ENCODE measurements at places on chromosomes 2 and 18.

GRCh38 chr2:11771971-11772615, 25.7 kb downstream of the LPIN1 start:
- peaks cover 37% of the 10 kb centered on the region for H3K36me3 ChIP-seq
- no peak overlapping the region for H3K4me3 ChIP-seq
- H3K27me3 ChIP-seq: no peaks in the 10 kb centered on the region
- peak; percentile 24 for DNase-seq
- H3K4me1 ChIP-seq: peaks cover 20% of the 10 kb centered on the region

DNA sequence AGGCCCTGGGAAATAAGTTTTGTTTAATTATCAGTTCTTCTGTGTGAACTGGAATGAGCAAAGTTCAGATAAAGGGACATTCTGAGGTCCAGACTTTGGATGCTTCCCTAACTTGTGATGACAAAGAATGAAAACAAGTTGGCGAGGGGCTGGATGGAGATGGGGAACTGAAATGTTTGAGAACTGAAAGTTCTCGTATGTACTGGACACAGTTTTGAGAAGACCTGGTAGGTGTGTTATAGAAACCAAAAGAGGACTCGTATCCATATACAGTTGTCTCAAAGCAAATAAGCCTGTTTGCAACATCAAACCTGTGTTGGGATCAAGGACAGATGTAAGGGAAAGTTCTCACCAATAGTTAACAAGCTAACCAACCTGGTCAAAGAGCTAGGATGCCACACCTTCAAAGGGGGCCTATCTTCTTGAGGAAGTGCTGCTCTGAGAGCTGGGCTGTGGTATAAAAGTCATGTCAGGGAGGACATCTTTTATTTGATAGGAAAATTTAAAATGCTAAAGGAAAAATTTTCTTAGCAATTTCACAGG, at the start of gene UPP2:
Gene UPP2 (plus strand): TSS at position 493 of the 543 bp plus-strand sequence. CDS start 188 bp downstream, outside the sequence.
- H3K27me3 ChIP-seq: no peaks in the 10 kb centered on the region
- H3K27ac ChIP-seq: no peak within 1 kb of the TSS
- no peaks in the 10 kb centered on the region for H3K36me3 ChIP-seq
- H3K4me1 ChIP-seq: no peaks in the 10 kb centered on the region
- no peak for DNase-seq

- H3K4me3 ChIP-seq: peak within 1 kb of the TSS; percentile 80
- H3K4me1 ChIP-seq: peaks cover 13% of the 10 kb centered on the region
- peak; percentile 98 for DNase-seq
Observed at GRCh38 chr2:68467077-68467960, at the start of the genes APLF and FBXO48. Gene APLF, plus strand, starts transcription at chr2:68467585. Its CDS starts 147 bp downstream, at chr2:68467732. Gene FBXO48, minus strand, starts transcription at chr2:68467294. Its CDS starts 2,149 bp downstream, at chr2:68465145.

DNA sequence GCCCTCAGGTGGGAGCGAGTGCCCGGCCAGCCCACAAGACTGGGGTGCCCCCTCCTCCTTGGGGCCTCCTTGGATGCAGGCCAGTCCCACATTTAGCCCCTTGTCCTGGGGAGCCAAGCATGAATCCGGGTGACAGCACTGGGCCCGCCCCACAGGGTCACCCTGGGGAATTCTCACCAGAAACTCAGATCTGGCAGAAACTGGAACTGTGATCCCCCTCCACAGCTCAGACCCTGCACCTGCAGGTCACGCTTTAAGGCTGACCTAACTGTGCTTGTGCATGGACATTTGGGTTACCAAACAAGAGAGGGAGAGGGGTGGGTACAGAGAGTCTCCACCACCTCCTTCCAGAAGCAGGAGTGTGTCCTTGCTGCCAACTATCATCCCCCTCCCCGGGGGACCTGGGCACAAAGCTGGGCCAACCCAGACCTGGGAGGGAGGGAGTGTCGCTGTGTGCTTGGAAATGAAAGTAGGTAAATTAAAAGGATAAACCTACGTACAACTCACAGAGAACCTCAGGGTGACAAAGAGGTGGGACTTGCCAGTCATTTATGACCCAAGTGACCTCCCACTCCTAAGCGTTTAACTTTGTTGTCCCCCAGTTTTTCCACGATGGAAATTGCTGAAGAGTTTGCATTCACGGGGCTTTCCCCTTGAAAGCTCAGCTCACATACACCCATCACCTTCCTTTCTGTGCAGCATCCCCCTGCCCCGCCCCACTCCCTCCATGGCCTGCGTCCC, 9.1 kb downstream of the ITM2C start:
- DNase-seq: no peak
- H3K36me3 ChIP-seq: peaks cover 49% of the 10 kb centered on the region
- no peak overlapping the region for H3K27ac ChIP-seq
- no peak overlapping the region for H3K4me3 ChIP-seq
- H3K27me3 ChIP-seq: no peaks in the 10 kb centered on the region

GRCh38 chr2:84899304-84900204, 5.9 kb upstream of the TMSB10 start:
- no peaks in the 10 kb centered on the region for H3K36me3 ChIP-seq
- H3K4me1 ChIP-seq: peaks cover 41% of the 10 kb centered on the region
- peak; percentile 28 for DNase-seq
- H3K27me3 ChIP-seq: no peaks in the 10 kb centered on the region
- no peak overlapping the region for H3K4me3 ChIP-seq
- no peak overlapping the region for H3K27ac ChIP-seq

- H3K4me3 ChIP-seq: no peak overlapping the region
- no peak for DNase-seq
- H3K4me1 ChIP-seq: no peaks in the 10 kb centered on the region
- no peaks in the 10 kb centered on the region for H3K27me3 ChIP-seq
Observed at GRCh38 chr18:58977223-58977622, 112.5 kb downstream of the ZNF532 start.

DNA sequence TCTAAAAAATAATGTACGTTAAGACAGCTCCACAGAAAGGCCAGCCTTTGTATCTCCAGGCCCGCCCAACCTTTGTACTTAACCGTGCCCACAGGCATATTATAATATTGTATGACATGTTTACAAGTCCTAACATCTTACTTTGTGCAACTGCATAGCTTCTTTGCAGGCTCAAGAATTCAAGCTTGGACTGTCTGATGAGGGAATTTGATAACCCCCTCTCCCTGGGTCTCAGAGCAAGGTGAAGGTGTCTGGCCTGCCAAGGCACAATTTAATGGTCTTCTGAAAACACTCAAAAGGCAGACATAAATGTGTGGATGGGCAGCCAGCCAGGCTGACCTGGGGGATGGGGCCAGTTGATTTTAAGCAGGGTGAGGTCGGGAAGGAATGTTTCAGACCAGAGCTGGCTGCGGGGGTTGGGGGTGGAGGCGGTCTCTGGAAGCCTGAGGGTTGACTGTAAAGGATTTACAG, 732.7 kb upstream of the FANCL start:
- no peak overlapping the region for H3K27ac ChIP-seq
- H3K27me3 ChIP-seq: no peaks in the 10 kb centered on the region
- no peaks in the 10 kb centered on the region for H3K4me1 ChIP-seq

- no peaks in the 10 kb centered on the region for H3K27me3 ChIP-seq
- H3K27ac ChIP-seq: peak overlapping the region; percentile 57
- peaks cover 20% of the 10 kb centered on the region for H3K4me1 ChIP-seq
- H3K36me3 ChIP-seq: no peaks in the 10 kb centered on the region
- no peak for DNase-seq
- H3K4me3 ChIP-seq: no peak overlapping the region
Observed at GRCh38 chr2:127175751-127176354, 44.2 kb downstream of the CYP27C1 start.

- H3K4me3 ChIP-seq: no peak overlapping the region
- no peaks in the 10 kb centered on the region for H3K27me3 ChIP-seq
- H3K27ac ChIP-seq: no peak overlapping the region
Observed at GRCh38 chr2:143764261-143764660, 635.0 kb downstream of the ARHGAP15 start.

- no peaks in the 10 kb centered on the region for H3K4me1 ChIP-seq
- H3K27me3 ChIP-seq: no peaks in the 10 kb centered on the region
- no peak overlapping the region for H3K27ac ChIP-seq
- H3K36me3 ChIP-seq: no peaks in the 10 kb centered on the region
- DNase-seq: no peak
Observed at GRCh38 chr2:186456941-186457340, 29.1 kb upstream of the ZC3H15 start.

GRCh38 chr2:239746559-239747246, 278.4 kb downstream of the NDUFA10 start:
- no peak overlapping the region for H3K27ac ChIP-seq
- peaks cover 16% of the 10 kb centered on the region for H3K4me1 ChIP-seq
- H3K27me3 ChIP-seq: peaks cover 6% of the 10 kb centered on the region
- H3K36me3 ChIP-seq: no peaks in the 10 kb centered on the region
- DNase-seq: peak; percentile 17
- H3K4me3 ChIP-seq: no peak overlapping the region

DNA sequence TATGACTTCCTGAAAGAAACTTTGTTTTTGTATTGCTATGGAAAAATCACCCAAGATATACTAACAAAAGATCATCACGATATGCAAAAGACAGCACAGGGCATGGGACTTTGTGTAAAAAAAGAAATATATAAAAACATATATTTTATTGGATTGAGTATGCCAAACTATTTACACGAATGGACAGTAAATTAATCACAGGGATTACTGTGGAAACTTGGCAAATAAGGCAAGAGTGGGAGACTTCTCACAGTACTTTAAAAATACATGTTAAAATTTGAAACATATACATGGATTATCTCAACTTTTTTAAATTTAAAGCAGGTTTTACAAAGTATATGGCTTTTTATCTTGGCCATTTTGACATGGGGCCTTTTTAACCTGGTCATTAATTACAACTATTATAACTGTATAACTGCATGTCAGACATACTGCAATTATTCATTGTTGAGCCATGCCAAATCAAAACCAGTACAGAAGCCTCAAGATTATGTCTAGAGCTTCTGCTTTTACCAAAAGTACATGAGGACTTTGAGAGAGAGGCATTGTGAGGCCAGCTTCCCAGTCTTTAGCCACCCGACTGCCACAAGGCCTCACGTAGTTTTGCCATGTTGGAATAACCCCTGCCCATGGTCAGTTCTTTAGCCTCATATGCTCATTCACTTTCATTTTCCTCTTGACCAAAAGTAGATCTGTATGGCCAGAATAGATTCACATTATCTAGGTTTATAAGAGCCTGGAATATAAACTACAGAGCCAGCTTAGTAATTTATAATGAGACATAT, 419.8 kb downstream of the SETBP1 start:
- H3K36me3 ChIP-seq: no peaks in the 10 kb centered on the region
- H3K27ac ChIP-seq: no peak overlapping the region
- no peaks in the 10 kb centered on the region for H3K27me3 ChIP-seq
- DNase-seq: no peak

DNA sequence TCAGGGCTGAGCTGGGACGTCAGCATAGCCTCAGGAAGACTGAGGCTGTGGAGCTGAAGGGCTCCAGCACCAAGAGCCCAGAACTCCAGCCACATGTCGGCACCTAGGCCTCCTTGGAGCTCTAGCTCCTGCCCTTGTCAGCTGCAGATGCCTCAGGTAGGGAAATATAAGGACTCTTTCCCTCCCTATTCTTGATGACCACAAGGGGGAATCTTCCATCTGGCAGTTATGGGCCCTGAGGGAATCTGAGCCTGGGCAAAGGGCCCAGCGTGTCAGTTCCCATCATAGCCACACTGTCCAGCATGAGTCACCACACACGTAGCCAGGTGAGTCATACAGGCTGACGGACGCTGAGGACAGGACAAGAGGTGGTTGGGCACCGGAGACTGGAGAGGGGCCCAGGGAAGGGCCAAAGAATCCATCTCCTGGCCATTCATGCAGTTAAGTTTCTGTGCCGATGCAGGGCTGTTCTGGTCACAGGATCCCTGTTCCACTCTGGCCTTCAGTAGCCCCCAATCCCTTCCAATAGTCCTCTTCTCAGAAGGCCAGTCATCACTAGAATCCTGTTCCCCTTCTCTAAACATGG, 1.8 kb downstream of the MPV17 start:
- peak; percentile 96 for DNase-seq
- H3K36me3 ChIP-seq: peaks cover 20% of the 10 kb centered on the region
- peaks cover 28% of the 10 kb centered on the region for H3K4me1 ChIP-seq
- H3K27me3 ChIP-seq: no peaks in the 10 kb centered on the region
- no peak overlapping the region for H3K4me3 ChIP-seq

DNA sequence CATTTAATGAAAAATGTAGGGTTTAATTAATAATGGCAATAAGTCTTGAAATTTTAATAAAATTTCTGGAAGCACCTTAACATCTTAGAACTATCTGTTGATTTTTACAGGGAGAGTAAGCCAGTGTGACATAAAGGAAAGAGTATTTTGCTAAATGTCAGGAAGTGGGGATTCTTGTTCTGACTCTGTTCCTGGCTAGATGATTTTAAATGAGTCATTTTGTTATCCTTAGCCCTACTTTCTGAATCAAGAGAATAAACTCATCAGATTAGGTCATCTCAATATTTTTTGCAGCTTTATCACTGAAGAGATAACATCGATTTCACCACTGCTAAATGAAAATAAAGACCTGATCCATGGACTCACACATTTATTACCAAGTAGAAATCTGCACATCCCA, 377.5 kb upstream of the CYRIA start:
- no peak overlapping the region for H3K27ac ChIP-seq
- no peak overlapping the region for H3K4me3 ChIP-seq
- H3K4me1 ChIP-seq: no peaks in the 10 kb centered on the region

GRCh38 chr2:50672282-50672681, 359.6 kb downstream of the NRXN1 start:
- H3K27ac ChIP-seq: no peak overlapping the region
- H3K4me3 ChIP-seq: no peak overlapping the region
- no peaks in the 10 kb centered on the region for H3K4me1 ChIP-seq
- no peaks in the 10 kb centered on the region for H3K36me3 ChIP-seq
- H3K27me3 ChIP-seq: no peaks in the 10 kb centered on the region

GRCh38 chr18:75377258-75377657, 50.2 kb downstream of the SMIM21 start:
- H3K4me1 ChIP-seq: peaks cover 29% of the 10 kb centered on the region
- no peak overlapping the region for H3K27ac ChIP-seq
- H3K4me3 ChIP-seq: no peak overlapping the region
- no peaks in the 10 kb centered on the region for H3K36me3 ChIP-seq
- DNase-seq: no peak

- H3K4me3 ChIP-seq: no peak overlapping the region
- peak; percentile 45 for DNase-seq
- H3K36me3 ChIP-seq: peaks cover 83% of the 10 kb centered on the region
- peaks cover 23% of the 10 kb centered on the region for H3K4me1 ChIP-seq
- no peak overlapping the region for H3K27ac ChIP-seq
- H3K27me3 ChIP-seq: no peaks in the 10 kb centered on the region
Observed at GRCh38 chr18:58337686-58338085, 291.2 kb downstream of the ALPK2 start.

DNA sequence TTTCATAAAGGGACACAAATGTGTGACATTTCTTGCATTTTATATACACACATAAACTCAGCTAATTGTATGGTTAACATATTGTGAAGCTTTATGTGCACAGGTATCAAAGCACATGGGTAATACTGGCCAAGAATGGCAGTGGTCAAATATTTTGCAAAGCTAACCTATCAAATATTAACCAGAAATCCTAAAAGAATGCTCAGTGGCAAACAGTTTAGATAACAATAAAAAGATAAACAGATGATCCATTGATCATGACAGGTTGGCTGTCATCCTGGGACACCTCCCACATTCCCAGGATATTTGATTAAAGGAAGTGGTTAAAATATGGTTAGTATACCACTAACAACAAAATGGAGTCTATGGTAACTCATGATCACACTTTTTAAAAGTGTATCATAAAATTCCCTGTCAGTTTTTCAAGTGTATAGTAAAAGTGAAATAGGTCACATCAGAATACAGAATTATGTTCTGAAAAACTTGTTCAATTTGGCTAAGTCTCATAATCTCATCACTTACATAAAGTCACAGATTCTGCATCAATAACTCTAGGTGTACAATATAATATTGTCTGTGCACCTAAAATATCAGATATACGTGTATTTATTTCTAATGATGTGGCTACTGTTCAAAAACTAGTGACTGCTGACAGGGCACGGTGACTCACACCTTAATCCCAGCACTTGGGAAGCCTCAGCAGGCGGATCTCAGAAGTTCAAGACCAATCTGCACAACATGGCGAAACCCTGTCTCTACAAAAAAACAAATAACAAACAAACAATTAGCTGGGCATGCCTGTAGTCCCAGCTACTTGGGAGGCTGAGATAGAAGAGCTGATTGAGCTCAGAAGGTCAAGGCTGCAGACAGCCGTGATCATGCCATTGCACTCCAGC, 48.9 kb downstream of the CDH2 start:
- H3K27ac ChIP-seq: 0 out of 2 replicates have a peak overlapping the region, but pooled peaks have one; percentile 21
- no peak overlapping the region for H3K4me3 ChIP-seq
- peaks cover 34% of the 10 kb centered on the region for H3K4me1 ChIP-seq
